NCI-H1417 treated with DMSO at 0.1 percent for 48 hours (cell line): ENCODE measurements at places on chromosomes 5 and 9.

GRCh38 chr5:177325868-177326381 is 14.2 kb upstream of the MXD3 start:
- DNase-seq = no peak

DNA sequence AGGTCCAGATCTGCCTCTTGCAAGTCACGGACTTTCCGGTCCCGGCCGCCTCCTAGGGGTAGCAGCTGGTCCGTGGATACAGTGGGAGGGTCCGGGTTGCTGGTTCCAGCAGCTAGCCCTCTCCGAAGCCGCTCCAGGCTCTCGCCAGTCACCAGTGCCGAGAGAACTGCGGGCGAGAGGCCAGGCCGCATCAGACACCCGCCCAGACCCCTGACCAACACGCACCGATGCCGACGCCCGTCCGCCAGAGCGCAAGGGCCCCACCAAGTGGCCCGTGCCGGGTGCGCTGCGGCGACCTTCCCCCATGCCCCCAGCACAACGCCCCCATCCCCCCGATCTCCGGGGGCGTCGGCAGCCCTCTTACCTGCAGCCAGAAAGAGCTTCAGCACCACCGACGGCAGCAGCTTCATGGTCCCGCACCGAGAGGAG is 470 bp downstream of the HBEGF start:
- DNase-seq = no peak

DNA sequence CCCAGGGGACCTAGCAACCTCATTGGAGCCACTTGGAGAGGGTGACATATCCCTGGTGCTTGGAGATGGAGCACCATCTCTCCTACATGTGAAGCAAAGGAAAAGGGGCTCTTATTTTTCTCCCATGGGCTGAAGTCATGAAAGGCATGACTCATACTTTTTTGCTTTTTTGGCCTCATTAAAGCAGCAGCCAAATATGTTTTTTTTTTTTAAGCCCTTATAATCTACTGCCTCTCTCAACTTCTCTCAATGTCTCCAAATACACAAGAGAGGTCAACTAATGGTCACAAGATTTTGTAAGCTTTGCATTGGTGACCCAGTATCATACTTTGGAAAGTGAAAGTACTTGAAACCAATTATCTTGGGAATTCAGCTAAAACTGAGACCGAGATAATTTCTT is 1.6 kb upstream of the CFAP90 start:
- no peak for DNase-seq

DNA sequence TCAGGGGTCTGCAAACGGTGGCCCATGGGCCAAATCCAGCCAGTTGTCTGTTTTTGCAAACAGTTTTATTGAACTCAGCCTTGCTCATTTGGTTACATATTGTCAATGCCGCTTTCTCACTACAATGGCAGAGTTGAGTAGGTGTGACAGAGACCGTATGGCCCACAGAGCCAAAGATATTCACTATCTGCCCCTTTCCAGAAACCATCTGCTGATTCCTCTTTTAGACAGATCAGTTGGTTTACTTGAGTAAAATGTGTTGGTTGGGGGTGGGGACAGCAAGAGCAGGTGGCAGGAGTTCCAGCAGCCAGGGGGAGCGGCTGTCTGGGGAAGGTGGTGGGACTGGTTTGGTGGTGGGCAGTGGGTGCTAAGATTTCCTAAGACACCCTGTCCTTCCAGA is 54.8 kb downstream of the COL27A1 start:
- DNase-seq = no peak

DNA sequence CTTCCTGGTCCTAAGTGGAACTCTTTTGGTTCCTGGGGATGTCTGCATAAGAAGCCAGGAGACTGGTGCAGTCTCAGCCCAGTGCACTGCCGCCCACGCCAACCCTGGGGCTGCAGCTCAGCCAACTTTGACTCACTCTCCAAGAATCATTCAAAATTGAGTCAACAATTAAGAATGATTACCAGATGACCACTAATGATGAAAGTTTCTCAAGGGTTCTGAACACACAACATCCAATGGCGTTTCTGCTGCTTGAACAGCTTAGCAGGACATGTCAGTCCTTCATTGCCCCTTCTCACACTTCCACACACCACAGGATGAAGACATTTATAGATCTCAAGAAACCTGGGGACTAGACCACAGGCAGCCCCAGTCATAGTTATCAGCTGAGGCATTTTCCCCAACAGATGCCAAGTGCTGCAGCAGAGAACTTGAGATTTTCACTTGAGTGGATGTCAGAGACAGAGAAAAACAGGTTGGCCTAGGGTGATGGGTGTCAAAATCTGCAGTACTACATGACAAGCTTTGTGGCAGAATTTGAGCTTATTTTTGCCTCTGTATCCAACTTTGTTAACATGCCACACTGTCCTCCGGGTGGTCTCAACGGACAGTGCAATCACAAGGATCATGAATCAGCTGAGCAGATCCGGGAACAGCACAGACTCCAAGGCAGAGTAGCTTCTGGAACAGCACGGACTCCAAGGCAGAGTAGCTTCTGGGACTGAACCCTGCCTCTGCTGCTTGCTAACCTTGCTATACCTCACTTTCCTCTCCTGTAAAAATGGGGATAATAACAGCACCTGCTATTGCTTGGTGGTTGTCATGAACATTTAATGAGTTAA is 356.1 kb downstream of the SPOCK1 start:
- no peak for DNase-seq

DNA sequence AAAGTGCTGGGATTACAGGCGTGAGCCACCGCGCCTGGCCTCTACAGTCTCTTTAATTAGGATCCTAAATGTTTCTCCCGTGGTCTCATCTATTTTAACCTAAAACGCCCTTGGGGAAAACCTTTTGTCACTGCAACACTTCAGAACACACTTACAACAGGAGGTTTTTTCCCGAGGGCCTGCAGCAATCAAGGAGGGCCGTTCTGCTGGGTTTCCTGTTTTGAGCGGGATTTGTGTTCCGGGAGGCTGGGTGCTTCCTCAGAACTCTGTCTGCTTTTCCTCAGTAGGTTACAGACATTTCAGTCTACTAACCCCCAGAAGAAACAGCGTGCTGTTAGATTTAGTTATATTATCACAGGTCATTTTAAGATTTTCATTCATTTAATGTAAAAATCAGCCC is 65.4 kb upstream of the IRX4 start:
- DNase-seq = no peak
